Stimulated activated CD8-positive, alpha-beta memory T cell treated with anti-CD3 and anti-CD28 coated beads, Interleukin-7, amount 100 ng/mL, for 1 hour (primary cell): ENCODE measurements at places on chromosomes 11 and 22.

DNA sequence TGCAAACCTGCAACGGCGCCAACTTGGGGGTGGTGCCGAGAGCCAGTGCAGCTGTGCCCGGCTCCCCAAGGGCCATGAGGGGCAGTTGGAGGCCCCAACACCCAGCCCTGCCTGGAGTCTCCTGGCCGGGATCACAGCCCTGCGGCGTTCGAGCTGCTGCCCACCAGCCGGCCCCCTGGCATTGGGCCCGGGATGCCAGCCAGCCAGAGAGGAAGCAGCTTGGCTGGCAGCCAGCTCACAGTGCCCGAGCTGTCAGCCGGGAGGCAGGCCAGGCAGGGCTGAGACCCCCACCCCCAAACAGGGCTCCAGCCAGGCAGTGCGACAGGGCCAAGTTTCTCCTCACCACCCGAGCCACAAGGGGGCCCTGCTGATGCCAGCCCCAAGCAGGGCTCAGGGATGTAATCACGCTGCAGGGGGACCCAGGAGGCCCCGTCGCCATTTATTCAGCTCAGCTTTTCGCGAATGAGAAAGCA, 26.0 kb upstream of the TCF20 start:
- DNase-seq, result no peak

GRCh38 chr22:23182309-23183060, 2.2 kb downstream of the BCR start:
- no peak for DNase-seq

DNA sequence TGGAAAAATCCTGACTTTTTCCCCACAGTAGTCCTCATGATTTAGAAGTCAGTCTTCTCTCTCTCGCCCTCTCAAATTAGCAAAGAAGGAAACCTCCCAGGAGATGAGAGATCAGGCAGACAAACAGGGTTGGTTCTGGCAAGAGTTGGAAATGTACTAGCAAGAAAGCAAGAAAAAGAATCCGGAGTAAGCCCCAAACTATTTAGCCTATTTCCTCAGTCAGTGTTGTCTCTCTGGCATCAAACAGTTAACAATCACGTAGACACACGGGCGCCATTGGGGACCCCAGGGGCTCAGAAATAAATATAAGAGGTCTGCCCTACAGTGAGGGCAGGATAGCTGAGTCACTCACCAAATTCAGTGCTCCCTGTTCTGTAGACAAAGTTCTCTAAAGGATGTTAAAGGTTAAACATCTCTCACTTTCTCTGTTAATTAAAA, 4.7 kb downstream of the C11orf52 start:
- no peak for DNase-seq

GRCh38 chr22:23216461-23217170, 36.3 kb downstream of the BCR start:
- no peak for DNase-seq

DNA sequence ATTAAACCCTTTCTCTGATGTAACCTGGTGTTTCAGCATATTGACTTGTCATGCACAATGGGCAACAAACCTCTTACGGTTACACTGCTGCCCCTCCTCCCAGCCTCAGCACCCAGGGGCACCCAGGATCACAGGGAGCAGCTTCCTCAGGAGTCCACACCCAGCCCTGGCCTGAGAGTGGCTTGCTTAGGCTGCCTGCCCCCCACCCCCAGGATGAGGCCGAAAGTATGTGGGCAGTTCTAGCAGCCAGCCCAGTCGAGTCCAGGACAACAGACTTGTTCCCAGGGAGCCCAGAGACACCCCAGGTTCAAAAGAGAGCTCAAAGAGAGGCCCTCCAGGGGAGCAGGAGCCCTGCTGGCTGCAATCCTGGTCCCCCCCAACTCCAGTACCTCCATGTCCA, 108.1 kb upstream of the THY1 start:
- DNase-seq, result no peak

DNA sequence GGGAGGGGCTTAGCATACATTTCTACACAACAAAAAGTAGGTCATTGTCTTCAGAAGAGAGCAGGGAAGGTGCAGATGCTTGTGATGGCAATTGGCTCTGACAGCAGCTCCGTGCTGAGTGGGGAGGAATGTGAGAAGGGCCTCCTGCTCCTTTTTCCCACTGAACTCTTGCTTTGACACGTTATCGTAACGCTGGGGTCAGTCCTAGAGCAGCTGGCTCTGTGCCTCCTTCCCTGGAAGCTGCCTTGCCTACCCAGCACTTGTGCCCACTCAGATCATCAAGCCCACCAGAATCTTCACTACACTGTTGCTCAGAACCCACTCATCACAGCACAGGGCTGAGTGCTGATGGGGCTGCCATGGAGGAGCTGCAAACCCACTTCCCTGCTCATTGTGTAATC, 14.9 kb upstream of the NAV2 start:
- no peak for DNase-seq

DNA sequence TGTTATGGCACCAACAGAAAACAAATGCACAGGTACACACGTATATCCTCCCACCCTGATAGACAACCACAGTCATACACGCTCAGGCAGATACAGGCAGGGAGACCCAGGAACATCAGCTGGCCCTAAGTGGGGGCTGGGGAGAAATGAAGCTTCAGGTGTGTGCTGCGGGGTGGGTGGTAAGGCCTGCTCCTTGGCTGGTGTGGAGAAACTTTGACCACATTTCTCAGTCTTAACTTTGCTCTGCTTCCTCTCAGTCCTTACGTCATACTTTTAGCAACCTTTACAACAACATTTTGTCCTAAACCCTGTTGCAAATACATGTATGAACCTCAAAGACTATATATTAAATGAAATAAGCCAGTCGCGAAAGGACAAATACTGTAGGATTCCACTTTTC, 6.7 kb upstream of the ANAPC15 start:
- no peak for DNase-seq

DNA sequence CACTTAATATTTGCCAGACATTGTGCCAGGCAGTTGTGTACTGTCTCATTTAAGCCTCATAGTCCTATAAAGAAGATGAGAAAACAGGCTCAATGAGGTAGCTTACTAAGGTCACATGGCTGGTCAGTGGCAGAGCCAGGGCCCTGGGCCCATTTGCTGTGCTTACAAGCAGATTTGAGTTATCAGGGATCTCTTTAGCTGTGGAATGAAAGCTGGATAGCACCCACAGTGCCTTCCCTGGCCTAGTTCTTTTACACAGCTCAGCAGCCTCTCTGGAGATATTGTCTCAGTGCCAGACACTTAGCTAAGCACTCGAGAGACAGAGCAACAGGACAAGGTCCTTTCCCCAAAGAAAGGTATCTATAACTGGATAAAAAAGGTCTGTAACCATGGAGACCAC, 6.1 kb downstream of the TMEM86A start:
- no peak for DNase-seq

DNA sequence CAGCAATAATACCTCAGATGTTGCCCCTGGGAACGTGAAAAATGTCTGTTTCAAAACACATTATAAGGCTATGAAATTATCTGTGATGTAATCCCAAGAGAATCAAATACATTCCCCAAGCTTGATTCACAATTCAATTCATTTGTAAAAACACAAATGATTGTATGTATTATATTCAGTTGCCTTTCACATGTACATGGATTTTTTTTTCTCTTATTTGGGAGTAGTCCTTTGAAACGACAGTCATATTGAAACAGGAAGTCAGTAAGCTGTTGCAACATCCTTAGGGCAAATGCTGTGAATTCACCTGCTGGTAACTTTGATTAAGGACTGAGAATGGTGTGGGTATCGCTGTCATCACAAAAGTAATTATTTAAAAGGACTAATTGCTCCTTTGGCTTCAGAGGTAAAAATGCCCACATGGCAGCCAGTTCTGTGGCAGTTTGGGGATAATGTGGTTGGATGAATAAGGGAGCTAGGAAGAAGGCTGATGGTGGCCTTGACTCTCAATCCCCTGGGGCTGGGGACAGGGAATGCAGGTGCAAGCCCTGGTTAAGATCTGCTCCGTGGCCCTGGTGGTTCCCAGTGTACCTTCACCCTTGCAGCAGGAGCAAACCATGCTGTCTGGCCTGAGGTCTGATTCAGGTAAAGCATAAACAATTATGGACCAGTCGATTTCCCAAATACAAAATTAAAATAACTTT, 13.2 kb downstream of the EHF start:
- no peak for DNase-seq

DNA sequence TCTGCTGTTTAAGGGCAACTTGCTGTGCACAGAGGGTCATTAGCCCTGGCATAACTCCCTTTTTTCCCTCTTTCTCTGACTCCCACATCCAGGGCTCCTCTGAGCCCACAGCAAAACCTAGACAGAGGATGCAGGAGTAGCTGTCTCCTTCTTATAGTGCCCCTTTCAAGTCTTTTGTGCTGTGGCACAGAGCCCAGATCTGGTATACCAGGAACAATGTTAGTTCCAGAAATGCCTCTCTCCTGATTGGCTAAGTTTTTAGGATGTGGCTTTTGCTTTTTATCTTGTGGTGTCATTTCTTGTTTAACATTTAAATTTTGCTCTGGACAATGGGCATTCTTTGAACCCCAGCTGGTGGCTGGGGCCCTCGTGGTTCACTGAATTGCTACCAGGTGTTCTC, 25.6 kb upstream of the RRM1 start:
- no peak for DNase-seq

DNA sequence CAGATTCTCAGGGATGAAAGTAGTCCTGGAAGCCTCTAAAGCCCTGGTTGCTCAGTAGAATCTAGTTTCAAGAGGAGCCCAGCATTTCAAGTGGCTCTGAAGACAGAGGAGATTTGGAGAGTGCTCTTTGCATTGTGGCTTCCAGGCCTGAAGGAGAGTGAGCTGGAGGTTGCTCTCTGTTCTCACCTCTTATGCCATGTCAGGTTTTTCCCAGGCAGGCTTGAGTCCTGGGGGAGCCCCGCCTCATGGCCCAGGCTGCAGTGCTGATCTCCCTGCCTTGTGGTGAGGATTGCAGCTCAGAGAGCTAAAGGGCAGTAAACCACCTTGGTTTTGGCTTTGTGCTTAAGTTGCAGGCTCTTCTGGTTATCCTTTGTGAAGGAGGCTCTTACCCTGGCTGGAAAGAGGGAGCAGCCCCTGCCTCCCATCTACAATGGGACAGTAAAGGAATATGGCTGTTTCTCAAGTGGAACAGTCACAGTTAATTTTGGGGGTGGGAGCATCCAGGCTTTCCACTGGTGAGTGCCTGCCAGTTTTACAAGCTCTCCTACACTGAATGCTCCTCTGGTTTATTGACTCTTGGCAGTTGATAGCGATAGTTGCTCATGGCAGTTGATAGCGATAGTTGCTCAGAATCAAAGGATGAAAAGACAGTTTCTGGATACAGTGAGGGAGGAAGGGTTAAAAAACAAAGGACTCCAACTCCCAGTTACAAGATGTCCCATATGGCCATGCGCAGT, 32.6 kb downstream of the RCOR2 start:
- no peak for DNase-seq

GRCh38 chr22:29315286-29316140, at the start of gene RASL10A:
Gene RASL10A, minus strand, starts transcription at chr22:29315697. Its CDS starts 451 bp downstream, at chr22:29315246.
- DNase-seq, result no peak

GRCh38 chr22:49077036-49077393, 750.7 kb downstream of the BRD1 start:
- no peak for DNase-seq

- DNase-seq, result no peak
Measured at GRCh38 chr11:33912405-33913361, 20.8 kb upstream of the LMO2 start.

GRCh38 chr11:119501777-119502405, 78.9 kb upstream of the THY1 start:
- no peak for DNase-seq

DNA sequence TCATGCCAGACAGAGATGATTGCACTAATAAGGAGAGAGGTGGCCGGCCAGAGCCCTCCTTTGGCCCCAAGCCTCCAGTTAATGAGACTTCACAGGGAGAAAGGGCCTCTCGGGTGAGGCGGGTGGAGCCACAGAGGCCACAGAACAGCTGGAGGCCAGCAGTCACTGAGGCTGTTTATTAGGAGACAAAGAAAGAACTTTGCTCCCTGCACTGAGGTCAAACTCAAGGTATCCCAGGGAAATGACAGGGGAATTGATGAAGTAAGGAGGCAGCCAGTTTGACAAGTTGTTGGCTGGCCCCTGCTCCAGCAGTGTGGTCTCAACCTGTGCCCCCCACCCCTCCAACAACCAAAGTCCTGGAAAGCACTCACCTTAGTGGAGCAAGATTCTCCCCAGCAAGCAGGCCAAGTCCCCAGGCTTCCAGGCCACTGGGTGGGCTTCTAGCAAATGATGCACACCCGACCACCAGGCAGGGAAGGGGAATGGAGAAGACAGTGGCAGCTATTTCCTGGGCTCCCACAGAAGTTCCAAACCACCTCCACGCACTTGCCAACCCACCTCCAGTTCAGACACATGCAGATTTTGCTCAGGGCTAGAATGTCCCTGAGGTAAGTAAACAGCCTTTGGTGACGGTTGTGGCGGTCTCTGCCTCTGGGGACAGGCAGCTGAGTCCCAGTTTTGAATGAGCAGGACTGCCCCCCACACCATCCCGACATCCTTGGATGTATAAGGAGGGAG, 53.2 kb downstream of the RPUSD4 start:
- no peak for DNase-seq

GRCh38 chr22:30614879-30615278, 7.9 kb downstream of the TCN2 start:
- DNase-seq, result no peak

GRCh38 chr22:24728790-24729637, 45.5 kb downstream of the PIWIL3 start:
- no peak for DNase-seq

- DNase-seq, result no peak
Measured at GRCh38 chr11:34651551-34651950, 30.7 kb downstream of the EHF start.

DNA sequence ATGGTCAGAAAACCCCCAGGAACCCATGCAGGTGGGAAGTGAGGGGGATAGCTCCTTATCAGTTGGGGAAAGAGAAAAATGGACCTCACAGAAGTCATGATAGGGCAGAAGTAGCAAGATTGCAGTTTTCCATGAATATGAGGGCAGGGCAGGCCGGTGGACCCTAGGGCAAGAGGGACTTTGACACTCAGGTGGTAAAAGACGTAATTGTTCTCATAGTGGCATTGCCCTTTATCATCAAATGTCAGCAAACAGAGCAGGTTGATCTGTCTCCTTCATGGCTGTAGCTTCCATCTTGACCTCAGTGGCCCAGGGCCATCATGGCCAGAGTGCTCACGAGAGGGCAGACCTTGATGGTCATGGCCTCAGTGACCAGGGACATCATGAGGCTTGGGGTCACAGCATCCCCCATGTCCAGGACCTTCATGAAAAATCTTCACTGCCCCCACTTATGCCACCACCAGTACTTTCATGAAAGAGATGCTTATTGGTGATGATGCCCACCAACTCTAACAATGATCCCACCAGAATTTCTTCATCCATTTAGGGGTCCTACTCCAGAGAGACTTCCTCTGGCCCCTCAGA, 127.1 kb downstream of the SNX19 start:
- DNase-seq, result no peak

- no peak for DNase-seq
Measured at GRCh38 chr11:75267171-75267970, 26.8 kb downstream of the TPBGL start.

GRCh38 chr11:6705905-6706535, 22.9 kb upstream of the MRPL17 start:
- DNase-seq, result no peak

- DNase-seq, result no peak
Measured at GRCh38 chr11:32420937-32421901, 14.1 kb downstream of the WT1 start.
